Stimulated activated CD4-positive, alpha-beta T cell treated with anti-CD3 and anti-CD28 coated beads, Interleukin-4, amount 100 ng/mL, for 48 hours (primary cell): ENCODE measurements at places on chromosomes 16 and 17.
A peak's percentile ranks its signal among the peaks of the same experiment; 100 is the strongest.

- DNase-seq = no peak
Observed at GRCh38 chr17:72350073-72350472, 229.3 kb downstream of the SOX9 start.

DNA sequence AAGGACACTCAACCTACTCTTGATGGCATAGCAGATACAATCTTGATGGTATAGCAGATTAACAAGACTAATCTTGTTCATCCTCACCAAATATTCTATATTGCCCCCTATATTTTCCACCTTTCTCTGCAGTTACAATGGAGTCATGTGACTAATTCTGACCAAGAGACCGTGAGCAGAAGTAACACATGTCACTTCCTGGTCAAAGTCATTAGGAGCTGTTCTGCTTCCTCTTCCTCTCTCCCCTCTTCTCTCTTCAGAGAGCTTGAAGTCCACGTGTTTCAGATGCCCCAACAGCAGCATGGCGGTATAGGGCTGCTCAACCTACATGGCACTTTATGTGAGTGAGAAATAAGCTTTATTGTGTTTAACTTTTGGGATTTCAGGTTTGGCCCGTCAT, 55.3 kb upstream of the ERCC4 start:
- no peak for DNase-seq

DNA sequence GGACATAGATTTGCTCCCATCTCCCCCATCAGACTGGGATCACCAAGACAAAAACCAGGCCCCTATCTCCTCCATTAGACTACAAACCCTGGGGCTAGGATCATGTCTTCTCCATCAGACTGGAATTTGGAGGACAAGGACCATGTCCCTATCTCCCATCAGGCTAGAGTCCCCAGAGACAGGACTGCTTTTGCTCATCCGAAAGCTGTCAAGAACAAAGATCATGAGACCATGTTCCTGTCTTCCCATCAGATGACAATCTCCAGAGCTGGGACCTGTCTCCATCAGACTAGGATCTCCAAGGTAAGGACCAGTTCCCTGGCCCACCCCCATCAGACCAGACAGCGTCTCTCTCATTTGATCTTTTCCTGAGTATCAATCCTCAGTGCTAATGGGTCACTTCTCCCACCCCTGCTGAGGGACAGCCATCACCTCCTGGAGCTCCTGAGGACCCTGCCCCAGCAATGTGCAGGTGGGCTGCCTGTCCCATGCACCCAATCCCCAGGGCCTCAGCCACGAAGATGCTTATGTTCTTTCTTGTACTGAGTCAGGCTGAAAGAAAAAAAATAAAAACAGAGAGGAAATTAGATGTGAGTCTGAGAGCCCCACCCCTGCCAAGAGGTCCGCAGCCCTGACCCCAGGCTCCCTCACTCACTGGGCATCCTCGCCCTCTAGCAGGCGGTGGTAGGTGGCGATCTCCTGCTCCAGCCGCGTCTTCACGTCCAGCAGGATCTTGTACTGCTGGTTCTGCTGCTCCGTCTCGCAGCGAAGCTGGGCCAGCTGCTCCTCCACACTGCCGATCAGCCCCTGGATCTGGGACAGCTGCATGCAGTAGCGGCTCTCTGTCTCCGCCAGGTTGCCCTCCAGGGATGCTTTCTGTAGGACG, 90.3 kb downstream of the GOSR1 start:
- no peak for DNase-seq

GRCh38 chr17:48429638-48430586, at the start of gene SKAP1:
SKAP1 (minus strand) TSS chr17:48430214.
- DNase-seq = peak; percentile 49

DNA sequence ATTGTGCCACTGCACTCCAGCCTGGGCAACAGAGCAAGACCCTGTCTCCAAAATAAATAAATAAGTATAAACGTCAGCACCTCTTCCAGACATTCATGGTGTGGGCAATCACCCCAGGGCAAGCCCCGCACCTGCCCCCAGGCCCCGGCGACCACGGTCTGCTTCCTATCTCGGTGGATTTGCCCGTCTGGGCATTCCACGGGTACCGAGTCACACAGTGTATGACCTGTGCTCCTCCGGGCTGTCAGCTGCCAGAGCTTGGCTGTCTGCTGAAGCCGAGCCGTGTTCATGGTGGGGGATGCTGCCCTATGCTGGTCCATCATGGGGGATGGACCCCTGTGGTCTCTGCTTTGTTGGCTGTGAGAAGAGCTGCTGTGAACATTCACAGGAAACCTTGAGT, 15.4 kb downstream of the CYBC1 start:
- no peak for DNase-seq

DNA sequence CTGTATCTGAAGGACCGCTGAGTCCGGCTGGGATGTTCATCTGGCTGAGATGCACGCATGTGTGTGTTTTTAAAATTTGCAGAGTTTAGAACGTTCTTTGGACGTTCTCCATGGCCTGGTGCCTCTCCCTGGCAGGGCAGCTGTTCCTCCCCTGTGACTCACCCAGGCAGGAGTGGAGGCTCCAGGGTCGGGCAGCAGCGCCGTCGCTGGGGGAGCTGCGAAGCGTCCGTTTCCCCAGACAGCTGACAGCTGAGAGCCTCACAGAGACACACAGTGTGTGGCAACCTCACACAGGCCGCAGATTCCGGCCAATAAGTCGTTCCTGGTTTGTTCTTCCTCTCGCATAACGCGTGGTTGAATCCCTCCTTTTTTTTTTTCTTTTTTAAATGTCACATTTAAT, 80.6 kb downstream of the OR1D5 start:
- DNase-seq = no peak

DNA sequence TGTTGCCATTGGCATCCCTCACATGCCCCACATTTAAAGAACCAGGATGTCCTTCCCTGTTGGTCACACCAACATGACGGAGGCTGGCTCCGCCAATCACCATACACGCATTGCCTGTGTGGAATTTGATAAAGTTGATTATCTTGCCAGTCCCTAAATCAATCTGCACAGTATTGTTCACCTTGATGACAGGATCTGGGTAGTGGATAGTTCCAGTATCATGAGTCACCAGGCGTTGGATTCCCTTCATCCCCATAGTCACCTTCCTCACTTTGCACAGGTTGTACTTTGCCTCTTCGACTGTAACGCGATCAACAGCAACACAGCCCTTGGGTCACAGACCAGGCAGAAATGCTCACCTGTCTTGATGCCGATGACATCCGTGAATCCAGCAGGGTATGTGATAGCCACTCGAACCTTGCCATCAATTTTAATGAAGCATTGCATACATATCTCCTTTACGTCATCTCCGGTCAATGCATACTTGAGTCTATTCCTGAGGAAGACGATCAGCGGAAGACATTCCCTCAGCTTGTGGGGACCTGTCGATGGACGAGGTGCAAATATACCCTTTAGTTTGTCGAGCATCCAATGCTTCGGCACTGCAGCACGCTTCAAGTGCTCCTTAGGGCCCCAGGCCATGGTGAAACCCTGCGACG, 14.2 kb downstream of the CTRB2 start:
- DNase-seq = no peak

DNA sequence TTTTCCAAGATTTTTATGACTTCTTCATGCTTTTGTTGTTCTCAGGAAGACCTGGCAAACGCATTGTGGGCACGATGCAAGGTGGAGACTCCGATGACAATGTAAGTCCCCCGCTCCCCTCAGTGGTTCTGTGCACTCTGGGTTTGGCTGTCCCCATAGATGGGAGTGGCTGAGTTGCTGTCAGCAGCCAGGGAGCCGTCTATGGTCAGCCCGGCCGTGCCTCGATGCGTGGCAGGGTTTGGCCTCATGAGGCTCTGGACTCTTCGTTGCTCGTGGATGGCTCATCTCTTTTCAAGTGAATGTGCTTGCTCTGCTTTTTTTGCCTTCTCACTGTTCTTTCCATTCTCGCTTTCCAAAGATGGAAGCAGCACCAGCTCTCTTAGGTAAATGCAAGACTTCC, 31.9 kb downstream of the CLUAP1 start:
- DNase-seq = no peak

- no peak for DNase-seq
Observed at GRCh38 chr16:88705076-88705684, 1.0 kb downstream of the RNF166 start.

- no peak for DNase-seq
Observed at GRCh38 chr17:63402431-63403212, 43.5 kb downstream of the CYB561 start.

GRCh38 chr17:3695129-3695722, 729 bp downstream of the P2RX5 start:
- DNase-seq = no peak

- peak; percentile 37 for DNase-seq
Observed at GRCh38 chr17:13002761-13003453, 14.9 kb downstream of the ELAC2 start.
